ENCODE measurements at places on chromosomes 3 and 15.

GRCh38 chr3:53570709-53571108 lies 76.3 kb downstream of the CACNA1D start:
- DNase-seq = no peak

DNA sequence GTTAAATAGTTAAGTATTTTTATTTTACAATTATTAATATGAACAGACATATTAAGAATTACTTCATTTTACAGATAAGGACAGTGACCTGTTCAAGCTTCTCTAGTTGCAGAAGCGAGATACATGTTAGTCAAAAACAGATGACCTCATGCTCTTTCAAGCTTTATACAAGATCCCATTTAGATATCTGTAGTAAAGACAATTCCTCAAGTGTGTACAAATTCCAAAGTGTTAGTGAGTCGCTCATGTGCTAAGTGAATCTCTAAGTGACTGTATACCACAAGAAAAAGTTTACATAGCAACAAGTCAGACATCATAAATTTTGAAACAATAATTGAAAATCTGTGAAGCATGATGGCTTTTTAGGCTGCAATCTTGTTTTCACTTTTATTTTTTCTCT lies 293.8 kb downstream of the ROBO1 start:
- no peak for DNase-seq

GRCh38 chr3:30738605-30739004 lies 132.2 kb downstream of the TGFBR2 start:
- no peak for DNase-seq

DNA sequence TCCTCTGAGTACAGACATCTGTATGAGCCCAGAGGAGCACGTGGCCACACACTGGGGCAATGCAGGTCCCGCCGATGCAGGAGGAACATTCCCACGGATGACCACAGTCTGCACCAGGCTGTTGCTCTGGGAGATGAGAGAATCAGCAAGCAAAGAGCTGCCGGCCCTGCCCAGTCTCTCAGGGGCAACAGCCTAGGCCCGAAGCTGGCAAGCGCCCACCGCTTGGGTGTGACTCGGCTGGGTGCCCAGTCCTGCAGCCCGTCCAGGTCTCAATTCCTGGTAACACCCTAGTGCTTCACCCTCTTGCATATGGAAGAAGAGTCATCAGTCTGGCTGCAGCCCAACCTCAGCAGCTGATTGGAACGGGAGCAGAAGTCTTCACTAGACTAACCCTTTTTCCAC lies 153.7 kb upstream of the HES1 start:
- DNase-seq = no peak

GRCh38 chr15:98694161-98694560 lies 45.8 kb downstream of the IGF1R start:
- no peak for DNase-seq

GRCh38 chr3:4688411-4688810 lies 195.3 kb downstream of the ITPR1 start:
- DNase-seq = no peak

DNA sequence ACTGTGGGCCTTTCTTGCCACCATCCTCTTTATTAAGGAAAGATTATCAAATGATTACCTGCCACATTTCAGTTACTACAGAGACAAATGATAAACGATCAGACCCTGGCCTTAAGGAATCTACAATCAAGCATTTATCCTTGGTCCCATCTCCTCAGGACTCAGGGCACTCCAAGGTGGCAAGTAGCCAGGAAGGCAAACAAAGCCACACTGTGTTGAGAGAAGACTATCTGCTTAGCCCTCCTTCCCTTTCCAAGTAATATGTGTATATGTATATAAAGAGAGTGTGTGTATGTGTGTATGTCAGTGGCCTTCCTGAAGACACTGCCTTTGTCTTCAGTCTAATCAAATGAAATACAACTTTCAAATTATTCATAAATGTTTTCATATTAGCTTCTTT lies 490.1 kb upstream of the ATP11B start:
- DNase-seq = peak; percentile 29

GRCh38 chr3:72154391-72155335 lies 369.7 kb upstream of the PROK2 start:
- DNase-seq = no peak

- DNase-seq = no peak
Measured at GRCh38 chr3:169825316-169825715, 12.6 kb upstream of the LRRC34 start.

- DNase-seq = no peak
Measured at GRCh38 chr15:86295511-86295910, 215.8 kb downstream of the AGBL1 start.

GRCh38 chr3:73966733-73967132 lies 342.0 kb upstream of the PDZRN3 start:
- no peak for DNase-seq

GRCh38 chr3:138799822-138800221 lies 34.9 kb downstream of the PIK3CB start:
- DNase-seq = no peak

DNA sequence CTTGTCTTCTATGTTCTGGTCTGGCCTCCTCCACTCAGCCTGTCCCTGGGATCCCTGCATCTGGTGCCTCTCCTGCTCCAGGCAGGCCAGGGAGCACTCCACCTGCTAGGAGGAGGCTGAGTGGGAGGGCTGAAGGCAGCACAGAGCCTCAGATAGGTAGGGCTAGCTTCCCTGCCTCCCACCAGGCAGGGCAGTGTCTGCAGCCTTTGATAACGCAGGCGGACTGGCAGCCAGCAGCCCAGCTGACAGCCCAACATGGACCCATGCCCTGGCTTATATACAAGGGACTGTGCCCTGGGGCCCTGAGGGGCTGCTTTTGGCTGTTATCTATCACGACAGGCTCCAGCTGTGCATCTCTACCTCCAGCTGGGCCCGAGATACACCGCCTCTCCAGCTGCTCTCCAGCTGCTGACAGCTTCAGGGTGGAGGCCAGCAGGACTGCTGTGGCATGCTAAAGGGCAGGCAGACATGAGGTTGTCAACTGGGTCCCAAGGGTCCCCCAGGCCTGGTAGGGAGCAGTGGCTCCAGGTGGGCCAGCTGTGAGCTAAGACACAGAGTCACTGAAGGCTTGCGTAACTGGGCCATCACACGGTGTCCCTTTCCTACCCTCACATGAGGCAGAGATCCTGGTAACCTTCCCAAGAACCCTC lies 5.2 kb upstream of the CLK3 start:
- DNase-seq = no peak

DNA sequence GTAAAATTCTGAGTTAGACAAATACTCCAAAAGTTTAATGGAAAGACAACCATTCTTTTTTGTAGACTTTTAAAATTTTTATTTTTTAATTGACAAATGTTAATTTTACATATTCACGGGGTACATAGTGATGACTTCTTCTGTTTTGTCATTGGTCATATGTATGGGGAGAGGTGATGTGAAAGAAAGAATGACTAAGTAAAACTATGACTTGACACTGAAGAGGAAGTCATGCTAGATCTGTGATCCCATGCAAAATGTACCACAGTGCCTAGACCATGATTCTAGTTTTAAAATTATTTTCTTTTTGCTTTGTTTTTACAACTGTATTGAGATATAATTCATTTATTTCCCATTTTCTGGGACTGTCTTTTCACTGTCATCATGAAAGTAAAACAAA lies 281.6 kb downstream of the MBNL1 start:
- no peak for DNase-seq

GRCh38 chr3:55538158-55538557 lies 51.1 kb upstream of the WNT5A start:
- DNase-seq = no peak

- no peak for DNase-seq
Measured at GRCh38 chr3:111729087-111729846, 129.8 kb upstream of the PHLDB2 start.

DNA sequence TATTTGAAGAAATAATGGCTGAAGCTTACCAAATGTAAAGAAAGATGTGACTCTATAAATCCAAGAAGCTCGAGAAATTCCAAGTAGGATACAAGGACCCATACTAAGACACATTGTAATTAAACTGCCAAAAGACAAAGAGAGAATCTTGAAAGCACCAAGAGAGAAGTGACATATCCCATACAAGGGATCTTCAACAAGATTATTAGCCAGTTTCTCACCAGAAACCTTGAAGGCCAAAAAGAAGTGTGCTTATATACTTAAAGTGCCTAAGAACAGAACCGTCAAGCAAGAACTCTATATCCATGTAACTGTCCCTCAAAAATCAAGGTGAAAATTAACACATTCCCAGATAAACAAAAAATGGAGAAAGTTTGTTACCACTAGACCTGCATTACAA lies 220.5 kb downstream of the ADAMTS17 start:
- no peak for DNase-seq

DNA sequence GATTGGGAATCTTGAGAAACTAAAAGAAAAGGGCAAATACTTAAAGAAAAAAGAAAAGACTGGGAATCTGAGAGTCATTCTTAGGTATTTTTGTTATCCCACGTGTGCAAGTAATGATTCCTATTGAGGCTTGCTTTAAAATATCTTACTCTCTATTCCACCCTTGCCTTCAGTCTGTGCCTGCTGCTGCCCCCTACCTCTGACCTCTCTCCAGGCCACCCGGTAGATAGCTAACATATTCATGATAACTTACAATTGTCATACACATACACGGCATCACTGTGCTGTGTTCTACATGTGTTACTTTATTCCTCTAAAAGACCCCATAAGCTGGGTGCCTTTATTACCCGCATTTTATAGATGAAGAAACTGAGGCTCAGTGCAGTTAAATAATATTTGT lies 27.8 kb upstream of the ATP13A3 start:
- no peak for DNase-seq

DNA sequence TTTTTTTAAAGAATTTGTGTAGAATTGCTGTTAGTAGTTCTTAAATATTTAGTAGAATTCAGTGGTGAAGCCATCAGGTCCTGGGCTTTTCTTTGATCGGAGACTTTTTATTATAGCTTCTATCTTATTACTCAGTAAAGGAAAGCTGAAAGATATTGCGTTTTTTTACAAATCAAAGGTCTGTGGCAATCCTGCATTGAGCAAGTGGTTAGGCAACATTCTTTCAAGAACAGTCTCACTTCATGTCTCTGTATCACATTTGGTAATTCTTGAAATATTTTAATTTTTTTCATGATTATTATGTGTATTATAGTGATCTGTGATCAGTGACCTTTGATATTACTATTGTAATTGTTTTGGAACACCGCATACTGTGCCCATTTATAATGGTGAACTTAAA lies 140.8 kb downstream of the UNC13C start:
- no peak for DNase-seq

DNA sequence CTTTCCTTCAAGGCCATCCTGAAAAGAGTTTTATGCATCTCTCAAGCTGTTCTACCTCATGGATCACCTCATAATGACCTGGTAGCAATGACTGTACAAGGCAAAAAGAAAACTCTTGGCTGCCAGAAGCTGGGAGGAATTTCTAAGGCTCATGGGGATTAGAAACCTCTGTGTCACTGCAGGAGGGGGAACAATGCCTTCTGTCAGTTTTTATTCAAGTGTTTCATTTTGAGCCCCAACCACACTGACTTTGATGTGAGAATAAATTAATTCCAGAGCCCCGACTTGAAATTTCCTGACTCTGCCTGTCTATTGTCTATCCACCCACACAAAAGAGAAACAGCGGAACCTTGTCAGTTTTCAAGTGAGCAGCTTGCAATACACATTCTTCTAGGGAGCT lies 58.7 kb upstream of the MRPL3 start:
- no peak for DNase-seq

DNA sequence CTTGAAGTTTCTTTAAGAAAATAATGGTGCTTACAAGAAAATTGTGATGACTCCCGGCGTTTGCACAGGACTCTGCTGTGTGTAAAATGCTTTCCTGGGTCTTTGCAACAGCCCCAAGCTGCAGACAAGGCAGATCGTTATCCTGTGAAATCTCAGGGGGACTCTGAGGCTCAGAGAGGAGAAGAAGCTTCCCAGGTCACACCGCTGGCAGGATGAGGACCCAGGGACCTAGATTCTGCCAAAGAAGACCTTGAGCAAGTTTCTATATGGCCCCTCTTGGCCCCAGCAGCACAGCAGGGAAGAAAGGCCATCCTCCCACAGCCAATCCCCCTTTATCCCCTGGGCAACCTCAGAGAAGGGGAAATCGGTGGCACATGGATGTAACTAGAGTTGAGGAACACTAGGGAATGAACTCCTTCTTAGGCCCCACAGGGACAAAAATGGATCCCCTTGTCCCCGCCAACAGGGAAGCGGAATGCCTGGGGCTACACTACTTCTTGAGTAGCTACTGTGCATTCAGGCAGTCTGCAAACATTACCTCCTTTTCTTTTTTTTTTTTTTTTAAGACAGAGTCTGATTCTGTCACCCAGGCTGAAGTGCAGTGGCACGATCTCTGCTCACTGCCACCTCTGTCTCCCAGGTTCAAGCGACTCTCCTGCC lies 72.8 kb downstream of the CPN2 start:
- no peak for DNase-seq

- DNase-seq = no peak
Measured at GRCh38 chr3:169454823-169455222, 208.7 kb downstream of the MECOM start.

DNA sequence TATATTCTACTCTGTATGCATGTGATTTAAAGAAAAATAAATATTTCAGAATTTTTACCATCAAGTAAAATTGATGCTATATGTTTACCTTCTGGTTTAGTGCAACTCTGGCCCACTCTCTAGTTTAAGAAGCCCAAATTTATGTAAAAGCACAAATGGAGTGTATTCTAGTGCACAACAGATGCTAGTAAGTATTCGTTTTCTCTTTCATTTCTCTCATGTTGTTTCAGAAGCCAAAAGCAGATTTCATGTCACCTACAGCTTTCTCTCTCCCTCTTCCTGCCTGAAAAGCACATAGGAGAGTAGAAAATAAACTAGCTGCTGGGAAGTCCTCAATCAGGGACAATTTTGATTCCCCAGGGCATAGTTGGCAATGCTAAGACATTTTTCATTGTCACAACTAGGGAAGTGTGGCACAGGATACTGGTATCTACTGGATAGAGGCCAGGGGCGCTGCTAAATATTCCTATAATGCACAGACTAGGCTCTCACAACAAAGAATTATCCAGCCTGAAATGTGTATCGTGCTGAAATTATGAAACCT lies 147.4 kb upstream of the ARHGEF26 start:
- DNase-seq = no peak

GRCh38 chr3:122456074-122456473 lies 40.2 kb upstream of the WDR5B start:
- DNase-seq = no peak

DNA sequence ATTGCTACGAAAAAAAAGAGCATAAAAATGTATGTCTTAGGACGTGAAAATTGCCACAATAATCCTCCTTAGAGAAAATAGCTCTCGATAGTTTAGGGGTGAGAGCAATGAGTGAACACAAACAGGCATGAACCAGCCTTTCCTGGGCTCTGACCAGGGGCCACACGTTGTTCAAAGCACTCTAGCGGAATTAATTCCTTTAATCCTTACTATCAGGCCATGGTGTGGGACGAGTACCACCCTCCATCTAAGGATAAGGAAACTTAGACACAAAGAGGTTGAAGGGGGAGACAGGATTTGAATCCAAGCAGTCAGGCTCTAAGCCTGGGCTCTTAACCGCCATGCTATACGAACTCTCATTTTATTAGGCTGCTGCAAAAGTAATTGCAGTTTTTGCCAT lies 81.9 kb upstream of the CACNA2D3 start:
- DNase-seq = no peak

- no peak for DNase-seq
Measured at GRCh38 chr15:26882112-26882511, 15.2 kb downstream of the GABRA5 start.

- DNase-seq = no peak
Measured at GRCh38 chr3:17456046-17456445, 286.4 kb downstream of the TBC1D5 start.
